ENCODE measurements at places on chromosomes 3 and 15.

GRCh38 chr3:131250466-131250865, 131.1 kb upstream of the NUDT16 start:
- DNase-seq: no peak

DNA sequence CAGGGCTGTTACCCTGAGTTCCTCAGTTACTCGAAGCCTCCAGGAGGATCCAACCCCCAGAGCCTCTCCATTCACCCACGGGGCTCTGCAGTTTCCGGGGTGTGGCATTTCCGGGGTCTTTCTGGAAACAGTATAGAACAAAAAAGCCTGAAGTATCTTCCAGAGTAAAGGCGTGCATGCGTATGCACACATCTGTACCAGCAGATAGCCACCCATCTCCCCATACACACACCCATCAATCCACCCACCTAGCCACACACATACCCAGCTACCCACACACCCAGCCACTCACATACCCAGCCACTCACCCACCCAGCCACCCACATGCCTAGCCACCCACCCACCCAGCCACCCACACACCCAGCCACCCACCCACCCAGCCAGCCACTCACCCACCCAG, 2.9 kb upstream of the DNAJB8 start:
- DNase-seq: no peak

- no peak for DNase-seq
Observed at GRCh38 chr3:126494204-126494969, 18.7 kb upstream of the ZXDC start.

DNA sequence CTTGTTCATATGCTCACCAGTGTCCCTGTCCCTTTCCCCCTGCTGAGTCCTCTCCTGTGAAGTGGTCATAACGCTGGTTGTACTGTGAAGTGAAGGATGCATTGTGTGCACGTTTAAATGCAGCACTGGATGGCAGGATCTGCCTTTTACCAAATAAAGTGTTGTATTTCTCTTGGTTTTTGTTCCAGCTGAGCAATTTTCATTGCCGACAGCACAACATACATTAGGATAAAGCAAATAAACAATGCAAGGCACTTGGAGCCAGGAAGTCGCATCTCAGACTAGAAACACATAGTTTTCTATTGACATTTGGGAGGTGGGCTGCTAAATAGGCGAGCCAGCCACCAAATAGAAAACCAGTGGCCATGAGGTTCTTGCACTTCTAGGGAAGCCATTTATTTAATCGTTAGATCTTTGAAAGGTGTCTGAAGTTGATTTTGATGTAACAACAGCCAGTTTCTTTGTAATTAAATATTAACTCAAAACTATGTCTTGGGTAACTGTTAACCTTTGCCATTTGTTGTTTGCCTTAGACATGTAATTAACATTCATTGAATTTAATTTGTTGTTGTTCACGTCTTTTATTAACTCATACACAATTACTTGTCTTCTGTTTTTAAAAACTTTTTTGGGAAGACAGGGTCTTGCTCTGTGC, 185.3 kb downstream of the FNDC3B start:
- no peak for DNase-seq

DNA sequence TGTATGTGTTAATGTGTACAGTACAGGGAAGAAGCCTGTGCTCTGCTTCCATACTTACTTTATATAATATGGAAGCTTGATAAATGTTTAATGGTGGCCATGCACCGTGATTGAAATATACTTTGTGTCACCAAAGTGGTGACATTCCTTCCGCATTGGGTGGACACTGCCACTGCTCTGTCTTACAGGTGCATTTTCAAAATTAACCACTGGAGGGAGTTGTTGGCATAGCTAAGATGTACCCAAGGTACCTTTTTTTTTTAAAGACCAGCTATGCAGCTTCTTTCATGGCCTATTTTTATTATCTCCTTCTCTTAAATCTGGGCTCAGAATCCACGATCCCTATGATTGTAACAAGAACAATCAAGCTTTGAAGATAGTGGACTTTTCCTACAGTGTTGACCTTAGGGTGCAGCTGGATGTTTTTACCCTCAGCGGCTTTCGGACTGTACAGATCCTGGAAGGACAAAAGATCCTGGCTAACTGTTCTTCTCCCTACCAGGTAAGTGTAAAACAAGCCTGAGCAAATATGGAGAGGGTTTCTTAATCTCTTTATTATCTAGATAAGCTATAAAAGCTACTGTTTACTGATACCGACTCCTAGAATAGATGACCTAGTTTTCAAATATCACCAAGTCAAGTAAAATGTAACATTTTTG, 21.6 kb upstream of the PAK6 start:
- DNase-seq: peak; percentile 16

DNA sequence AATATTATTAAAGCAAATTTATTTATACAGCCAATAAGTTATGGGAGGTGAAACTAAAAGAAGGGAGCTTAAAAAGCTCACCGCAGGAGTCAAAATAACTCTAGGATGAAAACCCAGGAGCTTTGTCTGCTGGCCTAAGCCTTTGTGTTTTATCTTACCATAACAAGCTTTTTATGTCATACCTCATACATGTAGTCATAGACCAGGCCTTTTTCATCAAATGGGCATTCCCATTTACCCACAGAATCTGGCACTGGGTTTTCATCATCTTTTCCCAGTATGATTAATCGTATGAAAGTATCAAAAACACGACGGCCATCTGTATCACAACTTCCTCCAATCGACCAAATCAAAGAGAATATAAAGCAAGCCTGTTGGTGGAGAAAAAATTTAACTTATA, 122.8 kb downstream of the DNAH12 start:
- DNase-seq: no peak

DNA sequence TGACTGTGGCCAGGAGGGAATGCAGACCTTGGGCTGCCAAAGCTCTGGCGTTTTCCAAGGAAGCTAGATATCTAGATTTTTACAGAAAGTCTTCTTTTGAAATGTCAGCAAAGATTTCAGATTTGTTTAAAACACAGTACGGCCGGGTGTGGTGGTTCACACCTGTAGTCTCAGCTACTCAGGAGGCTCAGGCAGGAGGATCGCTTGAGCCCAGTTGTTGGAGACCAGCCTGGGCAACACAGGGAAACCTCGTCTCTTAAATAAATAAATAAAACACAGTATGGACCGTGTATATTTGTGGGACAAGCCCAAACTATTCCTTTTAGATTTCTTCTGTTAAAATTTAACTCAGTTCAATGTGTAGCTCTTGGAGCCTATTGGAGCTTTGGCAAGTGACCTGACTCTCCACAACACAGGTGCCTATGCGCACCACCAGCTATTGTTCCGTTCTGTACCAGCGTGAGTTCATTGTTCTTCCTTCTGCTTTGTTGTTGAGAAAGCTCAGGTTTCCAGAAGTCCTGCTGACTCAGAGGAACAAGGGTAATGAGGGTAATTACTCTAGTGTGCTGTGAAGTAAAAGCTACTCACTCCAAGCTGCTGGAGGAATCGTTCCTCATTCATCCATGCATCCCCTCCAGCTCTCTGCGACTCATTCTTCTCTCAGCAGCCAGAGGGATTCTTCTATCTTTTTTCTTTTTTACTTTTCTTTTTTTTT, 73.1 kb upstream of the SLC6A6 start:
- DNase-seq: no peak
